ENCODE measurements at places on chromosomes 7 and 10.
A peak's percentile ranks its signal among the peaks of the same experiment; 100 is the strongest.

DNA sequence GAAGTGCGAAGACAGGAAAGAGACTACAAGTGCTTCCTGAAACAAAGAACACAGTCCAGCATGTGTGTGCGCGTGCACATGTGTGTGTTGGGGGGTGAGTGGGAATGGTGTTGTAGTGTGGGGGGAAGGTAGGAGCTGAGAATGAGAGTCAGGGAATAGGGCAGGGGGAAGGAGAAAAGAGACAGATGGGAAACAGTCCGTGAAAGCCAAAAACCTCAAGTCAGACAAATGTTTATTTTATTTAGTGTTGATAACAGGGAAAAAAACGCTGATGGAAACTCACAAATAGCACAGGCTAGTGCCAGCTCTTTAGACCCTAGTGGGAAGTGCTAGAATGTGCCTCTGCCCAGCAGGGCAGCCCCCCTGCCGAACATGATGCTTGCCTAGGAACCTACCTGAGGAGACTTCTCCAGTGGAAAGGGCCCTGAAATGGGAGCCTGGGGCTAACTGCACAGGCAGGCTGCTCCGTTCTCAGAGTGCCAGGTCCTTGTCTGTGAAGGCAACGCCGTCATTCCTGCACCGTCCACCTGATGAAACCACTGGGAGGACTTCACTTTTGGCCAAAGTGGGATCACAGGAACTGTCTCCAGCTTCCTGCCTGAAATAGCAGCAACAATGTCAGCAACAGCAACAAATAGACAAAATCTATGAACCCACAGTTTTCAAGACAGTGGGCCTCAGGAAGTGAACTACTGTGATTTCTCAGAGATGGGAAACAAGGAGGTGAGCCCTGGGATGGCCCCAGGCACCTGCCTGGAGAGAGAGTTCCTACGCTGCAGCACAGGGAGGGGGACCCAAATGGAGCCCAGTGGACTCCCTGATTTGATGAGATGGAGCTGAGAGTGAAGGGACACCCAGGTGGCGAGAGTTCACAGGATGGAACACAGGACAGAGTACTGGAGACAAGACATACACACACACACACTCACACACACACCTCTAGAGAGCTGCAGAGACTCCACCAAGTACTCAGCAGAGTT lies 379.7 kb downstream of the RPS24 start:
- no peak for DNase-seq

- no peak for DNase-seq
Observed at GRCh38 chr10:24597426-24597825, 126.3 kb downstream of the ARHGAP21 start.

- DNase-seq = no peak
Observed at GRCh38 chr7:139811066-139811465, 18.0 kb upstream of the TBXAS1 start.

DNA sequence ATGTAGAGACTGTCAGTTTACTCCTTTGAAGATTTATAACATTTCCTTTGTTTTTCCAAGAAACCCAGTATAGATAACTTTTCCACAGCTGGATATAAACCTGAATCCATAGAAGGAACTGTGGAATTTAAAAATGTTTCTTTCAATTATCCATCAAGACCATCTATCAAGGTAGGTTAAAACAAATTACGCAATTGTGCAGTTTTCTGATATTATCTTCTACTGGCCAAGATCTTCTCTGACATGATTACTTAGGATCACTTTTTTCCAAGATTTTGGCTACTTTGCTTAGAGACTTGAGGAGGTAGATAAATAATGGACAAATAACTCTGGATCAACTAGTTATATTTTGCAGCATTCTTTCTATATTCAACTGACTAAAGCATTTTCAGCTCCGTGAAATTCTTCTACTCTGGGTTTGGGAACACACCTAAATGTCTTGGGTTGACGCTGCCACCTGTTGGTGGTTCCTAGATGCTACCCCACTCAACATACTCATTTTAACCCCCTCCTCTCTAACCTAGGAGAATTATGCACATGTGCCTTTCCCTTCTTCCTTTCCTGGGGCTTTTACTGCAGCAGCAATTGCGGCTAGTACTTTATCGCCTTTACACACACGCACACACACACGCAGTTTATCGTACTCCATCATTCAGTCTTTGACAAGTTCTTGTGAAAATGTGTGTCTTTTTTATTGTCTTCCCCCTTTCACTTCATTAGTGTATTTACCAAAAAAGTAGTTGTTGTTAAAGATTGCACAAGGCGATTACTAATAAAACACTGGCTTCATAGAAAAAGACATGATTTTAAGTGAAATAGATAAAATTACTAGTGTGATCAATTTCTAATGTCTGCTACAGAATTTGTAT lies 32.7 kb downstream of the ABCB5 start:
- DNase-seq = no peak

DNA sequence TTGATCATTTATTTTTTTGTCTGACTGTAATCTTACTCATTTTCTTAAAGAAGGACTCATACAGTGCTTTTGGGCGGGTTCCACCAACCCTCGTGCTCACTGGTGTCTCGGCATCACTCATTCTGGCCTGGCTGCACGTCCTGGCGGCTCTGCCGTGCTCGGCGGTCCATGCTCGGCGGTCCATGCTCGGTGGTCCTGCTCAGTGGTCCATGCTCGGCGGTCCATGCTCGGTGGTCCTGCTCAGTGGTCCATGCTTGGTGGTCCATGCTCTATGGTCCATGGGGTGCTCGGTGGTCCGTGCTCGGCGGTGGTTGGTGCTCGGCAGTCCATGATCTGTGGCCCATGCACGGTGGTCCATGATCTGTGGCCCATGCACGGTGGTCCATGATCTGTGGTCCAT lies 72.5 kb downstream of the WDR37 start:
- DNase-seq = no peak

DNA sequence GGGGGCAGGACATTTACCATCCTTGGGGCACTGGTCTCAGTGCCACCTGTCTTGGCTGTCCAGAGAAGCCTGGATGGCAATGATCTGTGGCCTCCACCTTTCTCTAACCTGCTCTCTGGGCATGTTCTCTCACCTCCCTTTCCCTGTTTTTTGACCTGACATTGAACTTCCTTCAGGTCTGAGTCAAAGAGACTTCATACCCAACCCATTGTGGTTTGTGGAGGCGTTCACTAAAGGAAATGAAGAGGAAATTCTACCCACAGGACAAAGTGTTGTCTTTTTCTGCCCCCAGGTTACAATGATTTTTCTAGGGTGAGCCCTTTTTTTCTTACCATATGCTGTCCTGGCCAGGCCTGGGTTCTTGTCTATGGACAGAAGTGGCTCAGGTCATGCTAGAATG lies 76.6 kb downstream of the CYP26A1 start:
- DNase-seq = no peak

GRCh38 chr10:118694848-118695247 lies 59.9 kb downstream of the CACUL1 start:
- DNase-seq = no peak

GRCh38 chr10:22681783-22682183 lies 32.6 kb downstream of the PIP4K2A start:
- peak; percentile 79 for DNase-seq

- DNase-seq = no peak
Observed at GRCh38 chr7:144786522-144786921, 49.3 kb downstream of the TPK1 start.

GRCh38 chr7:141231018-141231792 lies 157.3 kb downstream of the TMEM178B start:
- peak; percentile 32 for DNase-seq

GRCh38 chr10:92891885-92892690 lies 43.8 kb downstream of the EXOC6 start:
- DNase-seq = peak; percentile 97

Data from RCC 7860 (cell line).